ENCODE measurements at places on chromosomes 7 and 10. TPM values are rescaled to one million over a fixed set of nuclear protein-coding genes. Genes with fewer than 3 reads are reported as not detected.

The SPDYE11 gene
- not detected for total RNA-seq

The LMOD2 gene
- not detected for total RNA-seq

The NME8 gene
- not detected for total RNA-seq

The ZC3HAV1L gene
- 9.4 TPM for total RNA-seq

The ARL4A gene
- 14.7 TPM for total RNA-seq

The NEUROG3 gene
- not detected for total RNA-seq

The PRXL2A gene
- 36.1 TPM for total RNA-seq

The CXCL12 gene
- 128 TPM for total RNA-seq

The CYP2W1 gene
- total RNA-seq, result not detected

All from epithelial cell of alveolus of lung (primary cell).